ENCODE measurements at places on chromosomes 1 and 21.

- no peak for DNase-seq
These were observed 516.7 kb downstream of the NPHP4 start for GRCh38 chr1:5475572-5475971.

DNA sequence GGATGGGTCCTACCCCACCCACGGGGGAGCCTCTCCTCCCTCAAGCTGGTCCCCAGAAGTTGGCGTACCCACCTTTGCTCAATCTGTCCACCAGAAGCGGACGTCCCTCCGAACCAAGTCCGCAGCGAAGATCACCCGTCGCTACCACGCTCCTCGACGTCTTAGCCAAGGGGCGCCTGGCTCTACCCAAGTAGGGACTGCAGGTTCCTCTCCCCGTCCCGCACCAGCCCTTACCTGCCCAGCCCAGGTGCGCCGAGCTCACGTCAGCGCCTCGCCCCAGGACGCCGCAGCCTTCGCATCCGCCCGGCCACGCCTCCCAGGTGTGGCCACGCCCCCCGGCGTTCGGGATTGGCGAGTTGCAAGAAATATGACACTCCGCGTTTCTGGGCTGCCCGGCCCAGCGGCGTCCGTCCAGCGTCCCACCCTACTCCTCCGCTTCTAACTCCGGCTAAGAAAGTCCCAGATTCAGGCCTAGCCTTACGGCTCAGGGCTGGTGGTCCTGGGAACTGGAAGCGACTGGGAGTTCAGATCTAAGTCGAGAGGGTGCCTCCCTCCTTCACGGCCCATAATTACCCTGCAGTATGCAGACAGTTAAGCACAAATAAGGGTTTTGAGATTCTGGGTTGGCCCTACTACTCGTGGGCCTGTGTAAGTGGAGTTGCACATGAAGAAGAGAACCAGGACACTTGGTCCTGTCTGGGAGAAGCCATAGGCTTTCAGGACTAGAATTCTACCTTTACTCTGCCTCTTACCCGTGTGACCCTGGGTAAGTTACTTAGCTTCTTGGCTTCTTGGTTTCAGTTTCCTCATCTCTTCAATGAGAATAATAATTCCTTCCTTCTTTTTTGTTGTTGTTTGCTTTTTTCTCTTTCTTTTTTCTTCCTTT, at the start of gene IRF6:
IRF6 (minus strand) TSS at position 268 of the 886 bp plus-strand sequence. CDS start 4,729 bp downstream, outside the sequence.
- peak; percentile 77 for DNase-seq

DNA sequence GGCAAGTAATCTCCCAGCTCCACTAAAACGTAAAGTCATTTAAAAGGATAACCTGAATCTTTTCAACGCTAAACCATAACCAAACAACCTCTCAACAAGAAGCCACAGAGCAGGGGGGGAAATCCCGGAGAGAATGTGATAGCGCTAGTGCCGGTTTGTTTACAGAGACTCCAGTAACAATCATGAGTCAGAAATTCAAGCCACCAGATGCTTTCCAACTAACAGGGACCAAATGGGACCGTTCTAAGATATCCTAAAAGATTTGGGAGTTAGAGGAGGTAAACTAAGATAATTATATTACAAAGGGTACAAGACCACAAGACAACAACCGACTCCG, 825 bp downstream of the DCAF8 start:
- peak; percentile 73 for DNase-seq

- peak; percentile 92 for DNase-seq
These were observed 1.3 kb downstream of the ABCG1 start for GRCh38 chr21:42220138-42220701.

- no peak for DNase-seq
These were observed 256.6 kb downstream of the ST6GALNAC3 start for GRCh38 chr1:76330991-76331603.

DNA sequence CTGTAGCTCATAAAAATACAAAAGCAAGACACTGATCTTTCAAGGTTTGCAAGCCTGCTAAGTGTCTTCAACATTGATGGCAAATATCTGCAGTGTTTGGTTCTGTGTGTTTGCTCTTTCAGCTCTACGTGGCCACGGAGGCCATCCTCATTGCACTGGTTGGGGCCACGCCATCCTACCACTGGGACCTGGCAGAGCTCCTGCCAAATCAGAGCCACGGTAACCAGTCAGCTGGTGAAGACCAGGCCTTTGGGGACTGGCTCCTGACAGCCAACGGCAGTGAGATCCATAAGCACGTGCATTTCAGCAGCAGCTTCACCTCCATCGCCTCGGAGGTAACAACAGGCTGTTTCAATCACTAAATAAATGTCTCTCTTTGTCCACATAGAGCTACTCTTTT, 15.6 kb downstream of the SLC22A15 start:
- no peak for DNase-seq

- no peak for DNase-seq
These were observed 442 bp upstream of the AHCYL1 start for GRCh38 chr1:109984190-109984455.

DNA sequence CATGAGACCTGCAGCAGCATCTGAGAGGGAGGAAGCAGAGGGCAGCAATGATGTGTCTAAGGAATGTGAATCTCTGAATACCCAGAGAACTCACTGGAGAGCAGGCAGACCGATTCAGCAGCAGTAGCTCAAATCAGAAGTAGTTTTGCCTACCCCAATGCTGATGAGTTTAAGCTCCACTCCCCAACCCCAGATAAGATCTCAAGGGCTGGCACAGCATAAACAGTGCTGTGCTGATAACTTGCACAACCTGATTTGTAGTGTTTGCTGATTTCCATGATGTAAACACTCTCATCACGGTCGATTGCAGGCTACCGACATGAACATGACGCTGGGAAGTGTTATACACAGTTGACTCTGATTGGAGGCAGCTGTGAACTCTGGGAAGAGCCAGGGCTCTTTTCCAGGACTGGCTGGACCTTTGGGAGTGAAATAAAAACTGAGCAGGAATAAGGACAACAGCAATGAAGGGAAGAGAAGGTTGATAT, 11.2 kb upstream of the HMGCS2 start:
- no peak for DNase-seq

GRCh38 chr1:158818560-158818959, 12.6 kb upstream of the MNDA start:
- no peak for DNase-seq

DNA sequence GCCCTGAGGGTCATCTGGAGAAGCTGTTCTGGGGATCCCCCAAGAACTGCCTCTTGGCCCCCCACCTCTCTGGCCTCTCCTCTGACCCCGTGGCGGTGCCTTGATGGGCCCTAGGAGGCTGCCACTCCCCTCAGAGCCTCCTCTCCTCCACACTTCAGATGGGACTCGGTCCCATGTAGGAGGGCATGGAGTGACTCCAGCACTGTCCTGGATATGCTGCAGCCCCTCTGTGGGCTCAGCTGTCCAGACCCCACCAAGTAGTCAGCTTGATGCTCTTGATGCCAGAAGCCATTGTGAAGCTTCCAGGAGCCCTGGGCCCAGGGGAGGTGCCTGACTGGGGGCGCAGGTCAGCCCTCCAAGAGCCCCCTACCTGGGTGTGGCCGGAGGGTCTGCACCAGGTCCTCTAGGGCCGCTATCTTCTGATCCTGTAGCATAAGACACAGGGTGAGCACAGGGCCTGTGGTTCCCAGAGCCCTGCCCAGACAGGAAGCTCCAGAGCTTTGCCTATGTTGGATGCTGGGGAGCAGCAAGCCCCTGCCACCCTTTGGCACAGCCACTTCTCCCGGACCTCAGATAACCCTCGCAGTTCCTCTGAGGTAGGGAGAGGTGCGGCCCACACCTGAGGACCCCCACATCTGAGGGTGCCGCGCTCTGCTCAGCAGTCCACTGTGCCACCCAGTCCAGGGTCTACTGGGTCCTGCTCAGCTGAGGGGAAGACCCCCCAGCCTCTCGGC, 9.2 kb downstream of the UBXN11 start:
- DNase-seq, result no peak

GRCh38 chr1:106276871-106277270, 779.6 kb upstream of the PRMT6 start:
- DNase-seq, result no peak

DNA sequence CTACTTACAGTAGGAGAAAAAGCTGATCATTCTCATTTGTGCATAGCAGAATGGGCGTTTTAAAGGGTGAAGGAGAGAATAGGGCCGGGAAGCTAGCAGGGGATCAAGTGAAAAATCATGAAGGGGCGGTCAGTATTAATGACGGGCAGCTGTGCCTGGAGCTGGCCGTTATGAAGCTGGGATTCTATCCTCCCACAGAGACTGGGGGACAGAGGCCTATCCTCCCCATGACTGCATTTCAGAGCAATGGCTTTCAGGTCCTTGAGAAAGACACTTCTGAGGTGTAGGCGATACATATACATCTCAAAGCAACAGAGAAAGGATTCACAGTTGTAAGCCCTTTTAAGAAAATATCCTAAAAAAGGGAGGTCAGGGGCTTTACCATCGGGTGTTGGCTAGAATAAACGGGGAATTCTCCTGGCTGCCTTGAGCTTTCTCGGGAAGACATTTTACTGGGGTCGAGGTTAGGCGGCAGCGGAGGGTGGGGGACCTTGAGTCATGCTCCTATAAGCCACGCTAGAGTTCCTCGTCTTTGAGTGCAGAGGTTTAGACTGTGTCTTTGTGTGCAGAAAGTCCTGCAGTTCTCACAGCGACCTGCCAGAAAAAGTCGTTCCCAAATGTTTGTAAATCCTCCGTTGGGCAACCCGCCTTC, 559 bp upstream of the MTARC2 start:
- no peak for DNase-seq

DNA sequence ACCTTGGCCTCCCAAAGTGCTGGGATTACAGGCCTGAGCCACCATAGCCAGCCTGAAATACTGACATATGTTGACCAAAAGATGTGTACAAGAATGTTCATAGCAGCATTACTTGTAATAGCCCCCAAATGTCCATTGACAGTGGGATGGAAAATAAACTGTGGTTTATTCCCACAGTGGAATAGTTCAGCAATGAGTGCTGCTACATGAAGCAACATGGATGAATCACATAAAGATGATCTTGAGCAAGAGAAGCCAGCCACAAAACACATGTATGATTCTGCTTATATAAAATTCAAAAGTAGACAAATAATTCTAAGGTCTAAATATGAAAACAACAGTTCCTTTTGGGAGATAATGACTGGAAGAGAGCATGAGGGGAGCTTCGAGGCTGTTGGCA, 9.1 kb upstream of the CREG1 start:
- no peak for DNase-seq

GRCh38 chr1:232965912-232966217, 15.5 kb downstream of the NTPCR start:
- DNase-seq, result no peak

DNA sequence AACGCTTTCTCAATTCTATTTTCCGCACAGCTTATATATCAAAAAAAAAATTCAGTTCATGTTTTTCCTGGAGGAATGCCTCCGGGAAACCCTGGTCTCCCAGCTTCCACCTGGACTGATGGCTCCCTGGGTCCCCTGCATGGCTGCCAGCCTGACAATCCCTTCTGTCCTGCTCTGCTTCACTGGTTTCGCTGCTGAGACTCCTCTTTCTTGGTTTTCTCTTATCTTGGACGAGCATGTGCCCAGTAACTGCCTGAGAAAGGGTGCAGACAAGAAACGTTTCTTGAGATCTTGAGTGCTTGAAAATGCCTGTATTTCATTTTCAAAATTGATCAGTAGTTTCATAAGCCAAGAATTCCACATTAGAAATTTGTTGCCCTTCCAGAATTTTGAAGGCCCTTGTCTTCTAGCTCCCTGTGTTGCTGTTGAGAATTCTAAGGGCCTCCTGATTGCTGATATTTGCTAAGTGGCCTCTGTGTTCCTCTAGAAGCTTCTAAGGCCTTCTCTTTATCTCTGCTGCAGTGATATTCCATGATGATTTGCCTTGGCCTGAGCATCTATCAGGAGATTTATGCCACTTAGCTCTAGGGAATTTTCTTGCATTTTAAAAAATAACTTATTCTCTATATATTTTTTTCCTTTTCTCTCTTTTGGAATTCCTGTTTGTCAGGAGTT, 44.7 kb downstream of the ETS2 start:
- no peak for DNase-seq

- no peak for DNase-seq
These were observed 330.3 kb downstream of the ZNF326 start for GRCh38 chr1:90325168-90325567.

DNA sequence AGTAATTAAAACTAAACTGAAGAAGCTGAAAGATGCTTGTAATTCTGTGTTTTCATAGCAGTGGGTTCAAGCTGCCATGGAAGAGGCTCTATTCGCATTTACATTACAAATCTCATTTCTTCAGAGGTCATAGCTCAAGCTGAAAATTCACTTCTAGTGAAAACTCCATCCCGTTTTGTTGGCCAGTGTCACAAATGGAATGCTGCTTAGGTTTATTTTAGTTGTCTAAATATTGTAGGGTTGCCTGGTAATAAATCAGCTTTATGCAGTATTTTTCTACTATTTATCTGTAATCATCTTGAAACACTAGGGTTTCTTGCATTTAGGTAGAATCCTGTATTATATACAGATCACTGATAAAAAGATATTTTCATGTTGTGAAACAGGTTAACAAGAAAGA, 240.6 kb downstream of the PTBP2 start:
- DNase-seq, result no peak

DNA sequence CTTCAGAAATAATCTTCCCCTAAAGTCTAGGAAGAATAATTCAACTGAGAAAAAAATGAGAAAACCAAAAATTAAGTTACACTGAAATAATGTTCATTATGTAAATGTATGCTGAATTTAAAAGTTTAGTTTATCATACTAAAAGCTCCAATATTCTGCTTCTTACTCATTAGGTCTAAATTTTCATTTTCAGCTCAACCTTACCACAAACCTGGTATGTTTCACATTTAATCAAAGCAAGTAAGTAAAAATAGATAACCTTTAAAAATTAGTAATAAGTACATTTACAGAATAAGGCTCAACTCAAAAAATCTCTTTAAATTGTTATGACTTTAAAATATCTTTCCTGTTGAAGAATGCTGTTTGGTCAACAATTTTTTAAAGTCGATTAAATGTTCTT, 15.0 kb downstream of the BTG3 start:
- no peak for DNase-seq

DNA sequence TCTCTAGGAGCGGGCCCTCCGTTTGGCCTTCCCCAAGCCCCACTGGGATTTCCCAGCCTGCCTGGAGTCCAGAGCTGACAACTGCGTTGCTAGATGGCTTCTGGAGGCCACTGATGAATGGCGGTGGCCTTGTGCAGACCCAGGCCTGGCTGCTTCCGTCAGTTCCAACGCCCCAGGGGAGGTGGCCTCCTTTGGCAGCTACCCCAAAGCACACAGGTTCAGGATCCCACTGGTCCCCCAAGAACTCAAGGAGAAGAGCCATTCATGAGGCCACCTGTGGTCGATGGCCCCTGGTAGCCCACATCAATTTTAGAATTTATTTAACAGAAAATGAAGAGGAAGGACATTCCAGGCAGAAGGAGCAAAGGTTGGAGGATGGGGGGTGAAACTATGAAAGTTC, 85.2 kb downstream of the LACTBL1 start:
- no peak for DNase-seq

DNA sequence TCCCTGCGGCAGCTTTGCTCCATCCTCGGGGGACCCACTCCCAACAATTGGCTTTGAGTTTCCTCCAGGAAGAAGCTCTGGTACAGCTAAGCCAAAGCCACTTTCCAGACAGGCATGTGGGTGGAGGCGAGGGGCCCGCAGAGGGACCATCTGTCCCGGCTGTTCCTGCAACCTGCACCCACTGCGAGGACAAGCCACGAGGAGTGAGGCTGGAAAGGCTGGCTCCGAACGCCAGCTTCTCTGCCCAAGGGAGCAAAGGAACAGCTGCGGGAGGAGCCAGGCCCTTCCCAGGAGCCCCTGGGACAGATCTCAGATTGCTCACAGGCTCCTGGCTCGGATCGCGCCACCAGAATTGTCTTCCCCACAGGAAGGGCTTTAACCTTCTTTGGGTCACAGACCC, 28.3 kb upstream of the PEF1 start:
- DNase-seq, result no peak
